Endothelial cell (in vitro differentiated cells): ENCODE measurements at places on chromosomes 11 and 22.

- DNase-seq, result no peak
These were observed 24.0 kb downstream of the PISD start for GRCh38 chr22:31637891-31638618.

GRCh38 chr11:502288-503178, 4.5 kb downstream of the RNH1 start:
- no peak for DNase-seq

DNA sequence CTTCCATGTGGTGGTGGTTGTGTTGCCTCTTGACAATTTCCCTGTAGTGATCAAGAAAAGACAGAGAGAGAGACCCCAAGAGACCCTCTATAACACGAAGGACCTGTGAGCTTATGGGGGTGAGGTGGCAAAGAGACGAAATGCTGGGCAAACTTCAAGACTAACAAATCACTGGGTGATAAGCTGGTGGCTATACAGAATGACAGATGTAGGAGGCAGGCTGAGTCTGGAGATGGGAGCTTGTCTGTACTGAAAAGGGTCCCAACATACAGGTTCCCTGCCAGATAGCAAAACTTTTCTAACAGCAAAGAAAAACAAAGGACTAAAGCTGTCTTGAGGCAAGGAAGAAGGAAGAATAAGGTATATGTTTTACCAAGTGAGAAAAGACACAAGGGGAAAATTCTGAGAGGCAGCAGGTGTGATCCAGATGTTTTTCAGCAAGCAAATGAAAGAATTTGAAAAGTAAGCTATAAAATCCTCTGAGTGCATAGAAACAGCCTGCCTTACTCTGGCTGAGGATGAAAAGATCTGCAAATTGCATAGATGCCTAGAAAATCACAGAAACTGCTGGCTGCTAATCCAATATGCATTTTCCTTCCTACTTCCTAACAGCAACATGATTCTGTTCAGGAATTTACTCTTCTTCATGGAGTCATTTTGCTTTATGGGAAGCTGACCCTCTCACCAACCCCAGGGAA, 21.9 kb upstream of the LYVE1 start:
- DNase-seq, result no peak

- DNase-seq, result no peak
These were observed 15.3 kb upstream of the MUC5B start for GRCh38 chr11:1207401-1208143.

- no peak for DNase-seq
These were observed 38.7 kb downstream of the EIF3F start for GRCh38 chr11:8025816-8026215.

GRCh38 chr22:22937894-22938480, 50.4 kb downstream of the IGLL5 start:
- no peak for DNase-seq

- no peak for DNase-seq
These were observed 909 bp upstream of the BRD1 start for GRCh38 chr22:49828599-49828965.

DNA sequence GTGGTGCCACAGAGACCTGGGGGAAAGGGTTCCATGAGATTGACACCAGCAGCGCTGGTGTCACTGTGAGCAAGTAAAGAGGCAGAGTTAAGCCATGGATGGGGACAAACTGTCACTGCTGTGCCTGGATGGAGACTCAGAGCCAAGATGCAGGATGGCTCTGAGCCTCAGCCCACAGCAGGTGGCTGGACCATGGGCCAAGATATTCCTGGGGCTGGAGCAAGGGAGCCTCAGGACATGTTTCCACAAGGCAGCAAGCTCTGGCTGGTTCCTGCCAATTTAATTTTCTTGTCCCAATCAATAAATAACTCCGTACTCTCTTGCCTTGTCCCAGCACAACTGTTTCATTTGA, 23.0 kb downstream of the MYO18B start:
- no peak for DNase-seq

DNA sequence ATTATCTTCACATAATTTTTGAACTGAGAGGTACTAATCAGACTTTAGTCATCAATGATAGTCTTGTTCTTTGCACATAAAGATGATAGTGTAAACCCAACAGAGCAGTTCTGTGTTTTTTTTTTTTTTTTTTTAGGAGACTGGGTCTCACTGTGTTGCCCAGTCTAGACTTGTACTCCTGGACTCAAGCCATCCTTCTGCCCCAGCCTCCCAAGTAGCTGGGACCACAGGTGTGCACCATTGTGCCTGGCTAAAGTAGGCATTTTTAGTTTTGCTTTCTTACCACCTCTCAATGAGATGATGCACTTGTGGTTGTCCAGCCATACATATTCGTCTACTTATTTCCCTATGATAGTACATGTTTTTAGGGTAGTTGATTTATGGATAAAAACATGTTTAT, 50.6 kb downstream of the MTMR3 start:
- DNase-seq, result no peak

DNA sequence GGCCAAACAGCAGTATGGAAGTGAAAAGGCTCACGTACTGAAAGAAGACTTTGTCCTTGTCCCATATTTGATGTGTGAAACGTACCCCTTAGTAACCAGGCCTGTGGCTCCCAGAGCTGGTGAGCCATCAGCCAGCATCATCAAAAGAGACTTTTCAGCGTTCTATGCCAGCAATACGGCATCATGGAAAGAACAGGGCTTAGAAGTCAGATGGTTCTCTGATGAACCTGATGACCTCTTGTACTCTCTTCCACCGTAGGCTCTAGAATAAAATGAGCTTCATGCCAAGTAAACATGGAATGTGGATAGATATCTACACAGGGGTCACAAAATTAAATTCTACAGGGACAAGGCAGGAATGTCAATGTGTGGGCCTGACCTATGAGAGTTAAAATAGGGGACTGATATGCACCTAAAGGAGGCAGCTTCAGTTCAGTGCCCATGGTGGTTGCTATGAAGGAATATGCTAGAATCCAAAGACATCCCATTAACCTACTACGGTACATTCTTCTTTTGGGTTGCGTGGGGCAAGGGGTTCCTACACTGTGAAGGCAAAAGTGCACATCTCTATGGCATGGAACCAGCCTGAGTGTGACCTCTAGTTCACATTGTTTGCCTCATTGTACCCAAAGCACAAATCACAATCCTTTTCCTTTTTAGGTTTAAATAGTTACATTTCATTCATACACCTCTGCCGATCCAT, 130.6 kb downstream of the ETS1 start:
- DNase-seq, result no peak

DNA sequence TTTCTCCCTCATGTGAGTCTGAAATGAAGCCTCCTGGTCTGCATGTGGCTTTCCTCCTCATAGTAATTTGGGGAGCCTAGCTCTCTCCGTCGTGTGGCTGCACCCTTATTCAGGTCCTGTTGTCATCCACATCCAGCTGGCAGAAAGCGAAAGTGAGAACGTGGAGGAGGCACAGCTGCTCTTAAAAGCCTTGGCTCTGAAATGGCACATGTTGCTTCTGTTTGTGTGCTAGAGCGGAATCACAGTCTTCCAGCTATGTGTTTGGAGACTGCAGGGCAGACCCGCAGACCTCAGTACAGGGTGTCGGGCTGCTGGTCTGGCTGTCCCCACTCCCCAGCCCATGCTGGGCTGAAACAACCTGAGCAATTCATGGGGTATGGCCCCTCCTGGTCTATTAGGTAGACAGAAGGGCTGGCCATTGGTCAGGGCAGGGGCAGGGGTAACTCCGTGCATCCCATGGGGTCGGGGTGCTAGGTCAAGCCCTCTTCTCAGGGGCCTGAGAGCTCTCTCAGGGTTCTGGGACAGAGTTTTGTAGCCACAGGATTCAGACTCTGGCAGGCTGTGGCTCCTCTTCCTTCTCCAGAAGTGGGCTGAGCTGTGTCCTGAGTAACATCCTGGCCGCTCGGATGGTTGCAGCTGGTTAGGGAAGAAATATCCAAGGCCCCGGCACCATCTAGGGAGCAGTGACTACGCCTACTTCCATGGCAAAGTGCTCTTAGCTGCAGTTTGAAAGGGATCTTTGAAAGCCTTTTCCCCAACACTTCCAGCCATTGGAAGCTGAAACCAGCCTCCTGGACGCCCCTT, 50.6 kb downstream of the C11orf96 start:
- no peak for DNase-seq

DNA sequence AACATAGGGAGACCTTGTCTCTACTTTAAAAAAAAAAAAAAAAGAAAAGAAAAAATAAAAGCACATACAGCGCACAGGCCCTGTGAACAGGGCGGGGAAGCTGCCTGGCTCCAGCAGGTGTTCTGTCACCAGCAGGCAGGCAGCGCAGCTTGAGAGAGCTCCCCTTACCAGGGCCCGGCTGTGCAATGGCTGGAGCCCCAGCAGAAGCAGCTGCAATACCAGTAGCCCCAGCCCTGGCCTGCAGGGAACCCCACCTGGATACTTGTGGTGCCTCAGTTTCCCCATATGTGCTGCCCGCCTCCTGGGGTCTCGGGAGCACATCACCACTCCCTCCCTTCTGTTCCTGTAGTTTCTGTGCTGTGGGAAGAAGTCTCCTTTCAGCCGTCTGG, 12.3 kb downstream of the TSPAN32 start:
- DNase-seq, result no peak

DNA sequence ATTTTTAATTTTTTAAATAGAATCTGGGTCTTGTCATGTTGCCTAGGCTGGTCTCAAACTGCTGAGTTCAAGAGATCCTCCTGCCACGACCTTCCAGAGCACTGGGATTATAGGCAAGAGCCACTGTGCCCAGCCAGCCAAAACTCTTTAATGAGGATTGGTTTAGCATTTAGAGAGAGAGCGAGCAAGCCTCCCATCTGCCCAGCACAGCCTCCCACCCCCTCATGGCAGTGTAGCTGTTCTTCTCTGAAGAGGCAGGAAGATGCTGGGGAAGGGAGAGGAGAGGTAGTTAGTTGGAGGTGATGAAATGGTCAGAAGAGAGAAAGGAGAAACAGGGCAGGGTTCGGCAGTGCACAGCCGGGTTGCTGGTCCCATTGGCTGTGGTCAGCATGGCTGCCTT, 105.7 kb downstream of the SCN3B start:
- no peak for DNase-seq

GRCh38 chr22:44047891-44048301, 23.8 kb downstream of the PARVB start:
- no peak for DNase-seq

DNA sequence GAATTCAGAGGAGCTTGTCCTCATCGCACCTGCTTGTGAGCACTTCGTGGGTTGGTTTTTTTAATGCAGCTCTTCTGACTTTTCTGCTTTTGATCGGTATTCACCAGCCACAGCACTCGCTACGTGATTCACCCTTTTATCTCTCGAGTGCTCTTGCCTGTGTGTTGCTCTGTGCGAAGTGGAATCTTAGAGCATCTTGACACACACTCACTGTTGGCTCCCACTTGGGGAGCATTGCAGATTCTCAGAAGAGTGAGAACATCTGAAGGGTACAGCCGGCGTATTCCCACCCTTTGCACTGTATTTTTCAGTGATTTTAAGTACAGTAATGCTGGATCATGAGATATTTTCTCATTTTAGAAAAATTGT, 10.9 kb downstream of the TNNT3 start:
- DNase-seq, result no peak

DNA sequence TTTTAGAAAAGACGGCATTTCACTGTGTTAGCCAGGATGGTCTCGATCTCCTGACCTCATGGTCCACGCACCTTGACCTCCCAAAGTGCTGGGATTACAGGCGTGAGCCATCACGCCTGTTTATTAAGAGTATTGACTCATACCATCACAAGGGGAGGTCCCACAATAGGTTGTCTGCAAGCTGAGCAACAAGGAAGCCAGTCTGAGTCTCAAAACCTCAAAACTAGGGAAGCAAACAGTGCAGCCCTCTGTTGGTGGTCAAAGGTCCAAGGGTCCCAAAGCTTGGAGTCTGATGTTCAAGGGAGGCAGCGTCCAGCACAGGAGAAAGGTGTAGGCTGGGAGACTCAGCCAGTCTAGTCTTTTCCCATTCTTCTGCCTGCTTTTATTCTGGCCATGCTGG, 32.8 kb upstream of the LDLRAD3 start:
- DNase-seq, result no peak

DNA sequence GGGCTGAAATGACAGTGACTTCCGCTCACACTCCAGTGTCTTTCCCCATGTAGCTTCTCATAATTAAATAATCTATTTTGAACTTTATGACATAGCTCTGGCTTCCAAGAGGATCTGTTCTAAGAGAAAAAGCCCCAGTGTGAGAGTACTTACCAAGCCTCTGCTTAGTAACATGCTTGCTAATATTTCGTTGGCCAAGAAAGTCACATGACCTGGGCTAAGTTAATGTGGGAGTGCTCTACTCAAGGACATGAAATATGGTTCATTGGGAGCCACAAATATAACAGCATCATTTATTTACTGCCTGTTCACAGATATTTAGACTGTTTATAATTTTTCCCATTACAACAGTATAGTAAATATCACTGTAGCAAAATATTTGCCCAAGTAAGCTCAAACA, 42.5 kb downstream of the CCDC73 start:
- DNase-seq, result no peak

GRCh38 chr11:45027312-45027711, 76.6 kb upstream of the TP53I11 start:
- no peak for DNase-seq

GRCh38 chr11:44559207-44559939, 6.1 kb upstream of the CD82 start:
- DNase-seq, result no peak

- DNase-seq, result no peak
These were observed 10.1 kb downstream of the CSRP3 start for GRCh38 chr11:19191530-19192169.

- no peak for DNase-seq
These were observed 17.0 kb upstream of the GPR83 start for GRCh38 chr11:94418123-94418765.

DNA sequence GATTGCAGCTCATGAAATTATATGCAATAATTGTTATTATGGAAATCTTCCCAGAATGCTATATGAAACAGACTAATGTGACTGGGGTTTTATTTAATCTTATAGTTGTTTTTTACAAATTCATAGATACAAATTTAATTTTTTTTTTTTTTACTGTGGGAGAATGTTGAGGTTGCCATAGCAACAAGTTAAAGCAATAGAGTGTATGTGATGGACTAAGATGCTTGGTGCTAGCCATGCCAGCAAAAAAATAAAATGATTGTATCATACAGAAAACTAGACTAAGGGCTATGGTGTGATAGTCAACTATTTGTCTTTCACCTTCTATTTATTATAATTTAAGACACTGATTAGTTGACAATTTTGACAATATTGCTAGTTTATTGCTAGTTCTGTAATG, 163.2 kb upstream of the BLID start:
- no peak for DNase-seq

GRCh38 chr11:95768521-95768920, 21.1 kb downstream of the FAM76B start:
- no peak for DNase-seq

DNA sequence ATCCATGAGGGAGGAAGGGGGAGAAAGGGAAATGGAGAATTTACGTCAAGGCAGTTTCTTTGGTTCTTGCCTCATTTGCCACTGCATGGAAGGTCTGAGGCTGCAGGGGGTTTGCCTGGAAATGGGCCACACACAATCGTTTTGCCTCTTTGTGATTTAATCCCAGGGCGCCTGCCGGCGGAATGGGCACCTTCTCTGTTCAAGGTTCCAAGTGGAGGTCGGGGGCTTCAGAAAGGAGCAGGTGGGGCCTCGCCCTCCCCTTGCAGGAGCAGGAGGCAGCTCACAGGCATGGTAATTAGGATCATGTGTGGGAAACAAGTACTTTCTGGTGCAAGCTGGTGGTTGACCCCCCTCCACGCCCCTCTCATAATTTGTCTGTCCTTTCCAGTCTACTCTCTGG, 29.9 kb downstream of the MPPED1 start:
- DNase-seq, result no peak

GRCh38 chr11:22878039-22878438, 17.8 kb upstream of the CCDC179 start:
- no peak for DNase-seq
